ENCODE measurements at places on chromosomes 3 and 15.

DNA sequence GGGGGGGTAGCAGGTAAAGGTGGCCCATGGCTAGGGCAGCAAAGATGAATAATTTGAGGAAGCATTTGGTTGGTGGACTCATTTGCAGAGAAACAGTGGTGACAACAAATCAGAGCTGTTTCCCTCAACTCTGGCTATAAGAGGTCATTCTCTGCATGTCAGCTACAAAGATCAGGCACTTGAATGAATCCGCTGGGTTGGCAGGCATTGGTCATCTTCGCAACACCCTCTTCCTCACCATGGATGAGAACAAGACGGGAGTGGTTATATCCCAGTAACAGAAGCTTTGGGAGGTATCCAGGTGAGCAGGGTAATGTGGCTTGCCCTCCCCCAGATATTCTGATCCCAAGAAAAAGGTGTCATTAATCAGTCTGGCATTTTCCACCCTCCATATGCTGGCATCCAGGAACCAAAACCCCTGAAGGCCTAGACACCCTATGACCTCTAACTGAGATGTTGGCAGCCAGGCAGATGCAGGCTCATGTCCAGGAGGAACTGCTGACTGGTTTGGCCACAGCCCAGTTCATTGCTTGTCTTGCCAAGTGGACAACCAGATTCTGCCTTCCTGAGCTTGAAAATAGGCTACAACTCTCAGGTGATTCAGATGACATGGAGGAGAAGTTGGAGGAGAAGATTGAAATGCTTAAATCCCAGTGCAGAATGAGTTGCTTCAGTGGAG lies 108.9 kb upstream of the TRIM42 start:
- no peak for DNase-seq

DNA sequence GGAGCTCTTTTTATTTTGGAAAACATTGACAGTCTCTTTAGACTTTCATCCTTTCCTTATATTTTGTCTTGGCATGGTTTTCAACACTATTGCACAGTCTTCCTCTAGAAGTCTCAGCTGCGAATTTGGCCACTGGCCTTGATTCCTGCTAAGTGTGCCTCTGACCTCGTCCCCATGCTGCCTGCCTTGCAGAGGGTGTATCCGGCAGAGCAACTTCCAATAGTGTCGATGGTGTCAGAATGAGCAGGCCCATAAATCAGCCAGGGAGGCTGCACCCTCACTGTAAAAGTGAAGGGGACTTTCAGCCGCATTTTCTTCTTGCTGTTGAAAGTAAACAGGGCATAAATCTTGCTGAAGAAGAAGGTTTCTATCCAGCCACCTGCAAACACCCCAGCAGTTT lies 336.7 kb upstream of the TRIM42 start:
- no peak for DNase-seq

- DNase-seq: no peak
These were observed 346.6 kb upstream of the RBMS3 start for GRCh38 chr3:28934126-28934813.

GRCh38 chr3:192258721-192259120 lies 468.6 kb downstream of the FGF12 start:
- DNase-seq: no peak

DNA sequence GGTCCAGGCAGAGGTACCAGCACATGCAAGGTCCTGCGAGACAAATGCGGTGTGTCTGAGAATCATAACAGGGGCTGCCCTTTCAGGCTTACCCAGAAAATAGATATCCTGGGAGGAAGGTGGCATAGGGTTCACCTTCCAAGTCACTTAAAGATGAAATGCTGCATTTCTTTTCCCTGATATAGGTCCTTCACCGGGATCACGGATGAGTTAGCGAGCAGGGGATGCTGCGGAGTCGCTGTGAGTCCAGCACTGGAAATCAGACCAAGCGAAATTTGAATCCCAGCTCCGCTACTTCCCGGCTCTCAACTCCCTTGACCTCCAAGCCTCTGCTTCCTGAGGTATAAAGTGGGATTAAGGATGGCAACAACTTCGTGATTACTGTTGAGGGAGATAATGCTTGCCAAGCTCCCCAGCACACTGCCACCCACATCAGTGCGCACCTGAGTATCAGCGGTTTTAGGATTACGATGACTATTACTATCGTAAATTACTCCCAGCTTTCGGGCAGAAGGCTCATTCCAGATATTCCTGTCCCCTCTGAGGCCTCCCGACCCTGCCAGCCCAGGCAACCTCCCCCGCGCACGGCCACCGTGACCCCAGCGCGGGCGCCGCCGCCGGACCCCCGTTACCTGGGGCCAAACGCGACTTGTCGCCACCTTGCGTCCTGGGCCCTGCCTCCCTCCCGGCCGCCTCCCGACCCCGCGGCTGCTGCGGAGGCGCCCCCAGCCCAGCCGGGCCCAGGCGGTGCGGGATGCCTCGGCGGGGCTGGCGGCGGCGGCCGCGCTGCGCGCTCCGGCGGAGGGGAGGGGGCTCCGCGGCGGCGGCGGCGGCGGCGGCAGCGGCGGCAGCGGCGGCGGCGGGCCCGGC lies 589 bp upstream of the GPR27 start:
- DNase-seq: no peak

DNA sequence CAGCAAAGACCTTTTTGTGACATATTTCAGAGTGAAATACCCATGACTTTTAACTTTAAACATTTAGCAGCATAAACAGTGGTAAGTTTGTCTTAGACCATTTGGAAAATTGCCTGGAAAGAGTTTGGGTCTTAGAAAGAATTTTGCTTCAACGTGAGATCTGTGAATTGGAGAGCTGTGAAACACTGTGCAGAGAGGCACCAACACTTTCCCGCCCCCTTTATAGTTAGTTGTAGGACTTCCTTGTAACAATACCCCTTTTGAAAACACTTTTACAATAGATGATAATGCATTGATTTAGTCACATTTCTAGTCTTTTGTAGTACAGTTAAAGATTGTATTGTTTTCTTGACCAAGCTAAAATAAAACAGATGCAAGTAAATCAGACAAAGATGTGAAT lies 43.5 kb upstream of the MBNL1 start:
- no peak for DNase-seq

DNA sequence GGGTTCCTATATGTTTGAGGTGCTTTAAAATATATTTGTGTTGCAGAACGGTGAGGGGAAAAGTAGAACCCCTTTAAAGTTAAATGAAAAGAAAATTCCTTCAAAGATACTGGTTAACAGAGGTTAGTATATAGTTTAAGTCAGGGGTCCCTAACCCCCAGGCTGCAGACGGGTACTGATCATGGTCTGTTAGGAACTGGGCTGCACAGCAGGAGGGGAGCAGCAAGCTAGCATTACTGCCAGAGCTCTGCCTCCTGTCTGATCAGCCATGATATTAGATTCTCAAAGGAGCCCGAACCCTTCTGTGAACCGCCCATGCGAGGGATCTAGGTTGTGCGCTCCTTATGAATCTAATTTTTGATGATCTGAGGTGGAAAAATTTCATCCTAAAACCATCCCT lies 37.5 kb upstream of the RFX7 start:
- no peak for DNase-seq

GRCh38 chr3:182784542-182784941 lies 8.8 kb upstream of the ATP11B start:
- DNase-seq: no peak

DNA sequence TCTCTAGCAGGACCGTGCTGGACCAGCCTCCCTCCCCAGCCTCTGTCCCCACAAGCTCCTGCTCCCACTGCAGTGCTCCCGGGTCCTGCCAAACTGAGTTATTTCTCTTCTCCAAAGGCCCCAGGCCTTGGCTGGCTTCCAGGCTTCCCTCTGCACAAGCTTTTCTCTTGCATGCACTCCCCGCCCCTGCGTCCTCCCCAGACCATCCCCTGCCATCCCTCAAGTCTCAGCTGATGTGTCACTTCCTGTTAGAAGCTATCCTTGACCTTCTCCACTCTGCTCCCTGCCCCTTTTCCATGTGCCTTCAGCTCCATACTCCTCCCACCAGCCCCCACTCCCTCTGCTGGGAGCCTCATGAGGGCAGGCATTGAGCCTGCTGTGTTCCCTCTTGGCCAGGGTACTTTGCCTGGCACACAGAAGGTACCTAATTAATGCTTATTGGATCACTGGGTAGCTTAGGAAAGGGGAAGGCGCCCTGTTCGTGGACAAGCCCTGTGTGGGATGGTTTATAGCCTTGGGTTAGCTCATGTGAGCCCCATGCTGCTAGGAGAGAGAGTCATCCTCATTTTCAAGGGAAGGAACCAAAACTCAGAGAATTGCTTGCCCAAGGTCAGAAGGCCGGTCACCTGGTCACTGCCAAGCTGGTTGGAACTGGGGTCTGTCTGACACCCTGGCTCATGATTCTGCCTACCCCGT lies 56.4 kb downstream of the FEM1B start:
- DNase-seq: no peak

GRCh38 chr3:57893668-57894067 lies 114.6 kb upstream of the FLNB start:
- no peak for DNase-seq

- no peak for DNase-seq
These were observed 7.4 kb upstream of the GSK3B start for GRCh38 chr3:120101624-120102023.

DNA sequence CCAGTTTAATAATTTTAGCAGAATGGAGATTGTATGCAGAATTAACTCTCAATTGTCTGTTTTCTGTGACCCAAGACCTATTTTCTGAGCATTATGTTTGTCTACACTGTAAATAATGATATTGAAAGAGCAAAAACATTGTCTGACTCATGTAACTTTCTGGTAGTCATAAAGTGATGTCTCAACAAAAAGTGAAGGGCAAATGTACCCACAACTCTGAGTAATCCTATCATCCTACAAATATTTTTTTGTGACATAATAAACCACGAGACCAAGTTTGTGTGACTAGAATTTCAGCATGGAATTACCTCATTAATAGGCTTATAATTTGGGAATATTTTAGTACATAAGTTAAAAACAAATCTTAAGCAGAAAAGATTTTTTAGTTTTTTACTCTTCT lies 15.4 kb upstream of the ABHD10 start:
- no peak for DNase-seq

GRCh38 chr3:68924897-68925296 lies 7.5 kb downstream of the TAFA4 start:
- no peak for DNase-seq

GRCh38 chr3:196218155-196218712 lies 1.9 kb downstream of the SLC51A start:
- no peak for DNase-seq

DNA sequence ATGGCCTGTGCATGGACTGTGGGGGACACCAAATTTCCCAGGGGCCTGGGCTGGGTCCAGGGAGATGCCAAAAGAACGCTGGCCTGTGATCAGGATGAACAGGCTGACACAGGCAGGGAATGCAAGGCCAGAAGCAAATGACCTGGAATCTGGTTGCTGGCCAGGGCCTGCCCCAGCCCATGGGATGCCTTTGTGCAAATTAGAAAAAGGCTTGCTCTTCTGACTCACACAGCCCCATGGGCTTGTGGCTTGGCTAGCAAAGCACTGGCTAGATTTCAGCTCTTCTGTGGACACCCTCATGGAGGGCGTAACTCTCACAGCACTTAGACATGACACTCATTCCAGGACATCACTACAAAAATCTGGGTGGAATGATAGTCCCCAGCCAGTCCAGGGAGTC lies 356.0 kb downstream of the SHQ1 start:
- DNase-seq: no peak

DNA sequence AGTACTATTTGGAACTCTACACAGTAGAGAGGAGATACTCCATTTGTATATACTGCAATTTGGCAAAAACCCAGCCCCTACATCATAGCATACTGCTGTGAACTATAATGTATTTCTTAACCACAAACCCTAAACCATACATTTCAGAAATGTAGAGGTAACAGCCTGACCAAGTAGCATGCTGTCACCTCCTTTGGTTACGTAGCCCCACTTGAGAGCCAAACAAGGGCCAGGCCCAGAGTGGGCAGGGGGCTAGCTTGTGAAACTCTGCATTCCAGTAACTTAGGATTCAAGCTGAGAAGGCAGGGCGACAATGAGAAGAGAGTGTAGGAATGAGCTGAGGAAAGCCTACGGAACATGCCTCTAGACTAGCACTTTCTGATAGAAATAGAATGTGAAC lies 135.8 kb downstream of the GREM1 start:
- no peak for DNase-seq

DNA sequence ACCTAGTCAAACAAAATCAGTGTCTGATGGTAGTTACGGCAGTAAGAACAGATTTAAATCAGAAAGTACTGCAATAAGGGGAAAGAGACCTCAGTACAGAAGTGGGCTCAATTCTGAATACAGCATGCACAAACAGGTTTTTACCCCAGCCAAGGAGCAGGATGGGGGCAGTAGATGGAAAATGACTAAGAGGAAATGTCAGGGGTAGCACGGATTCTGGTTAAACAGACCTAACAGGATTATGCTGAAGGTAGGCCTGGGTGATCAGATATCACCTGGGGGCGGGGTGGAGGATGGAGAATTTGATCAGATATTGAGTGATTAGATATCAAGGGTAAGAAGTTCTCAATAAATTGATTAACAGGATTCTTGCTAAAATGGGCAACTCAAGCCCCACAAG lies 19.0 kb downstream of the MESD start:
- no peak for DNase-seq

DNA sequence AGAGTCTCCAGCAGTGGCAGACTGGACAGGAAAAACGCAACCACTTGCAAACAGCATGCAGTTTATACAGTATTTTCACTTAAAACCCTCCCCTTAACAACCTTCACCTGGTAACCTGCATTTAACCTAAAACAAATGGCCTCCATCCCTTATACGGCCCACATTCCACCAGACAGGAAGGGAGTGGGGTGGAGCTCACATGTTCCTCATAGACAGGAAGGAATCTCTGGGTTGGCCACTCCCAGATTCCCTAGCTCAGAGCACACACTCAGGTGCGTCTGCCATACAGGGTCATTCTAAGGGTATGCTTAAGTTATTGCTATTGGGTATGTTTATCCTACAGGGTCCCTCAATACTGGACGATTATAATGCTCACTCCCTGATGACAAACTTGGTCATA lies 16.8 kb upstream of the ABHD2 start:
- no peak for DNase-seq

DNA sequence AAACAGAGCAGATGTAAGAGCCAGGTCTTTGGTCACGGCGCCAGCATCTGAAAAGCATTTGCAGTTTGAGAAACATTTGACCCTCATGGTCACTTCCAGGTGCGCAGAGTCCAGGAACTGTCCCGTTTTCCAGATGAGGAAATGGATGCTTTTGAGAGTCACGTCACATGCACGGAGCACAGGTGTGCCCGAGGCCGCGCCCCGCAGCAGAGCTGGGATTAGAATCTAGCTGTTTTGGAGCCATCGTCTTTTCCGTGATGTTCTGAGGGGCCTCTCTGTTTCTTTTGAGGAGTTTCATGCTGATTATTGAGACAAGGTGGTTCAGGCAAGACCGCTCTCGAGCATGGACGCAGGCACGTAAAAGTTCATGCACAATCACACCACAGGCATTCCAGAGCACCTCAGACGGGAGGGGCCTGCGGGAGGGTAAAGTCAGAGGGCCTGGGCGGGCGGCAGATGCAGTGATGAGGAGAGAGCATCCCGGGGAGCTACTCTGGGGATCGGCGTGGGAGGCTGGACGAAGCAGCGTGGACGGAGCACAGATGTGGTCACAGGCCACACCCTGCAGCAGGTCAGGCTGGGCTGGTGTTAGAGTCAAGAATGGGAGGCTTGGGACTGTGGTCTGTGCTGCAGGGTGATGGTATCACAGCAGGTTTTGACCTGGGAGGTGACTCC lies 139.2 kb upstream of the MEF2A start:
- DNase-seq: no peak

Measured in activated CD4-positive, alpha-beta T cell treated with anti-CD3 and anti-CD28 coated beads for 48 hours (primary cell).